Activated T-helper 1 cell treated with anti-CD3 and anti-CD28 coated beads, Interleukin-12 subunit alpha, Interleukin-12 subunit beta, Interleukin-2, Interleukin-4 antibody, amounts not matched to agents 30 ng/mL and 10 ng/mL and 1 ng/mL, durations not matched to agents 14 hours and 24 hours and 36 hours (primary cell): ENCODE measurements at places on chromosomes 7 and 10. TPM values are rescaled to one million over a fixed set of nuclear protein-coding genes. Genes with fewer than 3 reads are reported as not detected.

DNA sequence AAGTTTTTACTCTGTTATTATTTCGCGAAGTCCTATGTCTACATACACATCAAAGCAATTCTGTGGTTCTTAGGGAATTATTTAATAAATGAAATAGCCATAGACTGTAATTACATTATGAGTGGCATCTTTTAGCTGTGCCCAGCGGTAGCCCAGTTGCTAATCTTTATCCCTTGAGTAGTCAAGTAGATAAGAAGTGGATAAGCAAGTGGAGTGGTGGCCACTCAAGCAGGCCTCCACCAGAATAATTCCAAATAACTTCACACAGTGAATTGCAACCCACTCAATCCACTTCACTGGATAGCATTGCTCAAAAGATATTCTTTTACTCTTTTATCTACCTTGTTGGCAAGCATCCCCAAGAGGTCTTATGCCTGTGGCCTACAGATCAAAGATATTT, 349.7 kb downstream of the AUTS2 start:
- H3K36me3 ChIP-seq, result no peaks in the 10 kb centered on the region
- no peaks in the 10 kb centered on the region for H3K27me3 ChIP-seq
- no peak overlapping the region for H3K4me3 ChIP-seq
- H3K27ac ChIP-seq, result no peak overlapping the region

DNA sequence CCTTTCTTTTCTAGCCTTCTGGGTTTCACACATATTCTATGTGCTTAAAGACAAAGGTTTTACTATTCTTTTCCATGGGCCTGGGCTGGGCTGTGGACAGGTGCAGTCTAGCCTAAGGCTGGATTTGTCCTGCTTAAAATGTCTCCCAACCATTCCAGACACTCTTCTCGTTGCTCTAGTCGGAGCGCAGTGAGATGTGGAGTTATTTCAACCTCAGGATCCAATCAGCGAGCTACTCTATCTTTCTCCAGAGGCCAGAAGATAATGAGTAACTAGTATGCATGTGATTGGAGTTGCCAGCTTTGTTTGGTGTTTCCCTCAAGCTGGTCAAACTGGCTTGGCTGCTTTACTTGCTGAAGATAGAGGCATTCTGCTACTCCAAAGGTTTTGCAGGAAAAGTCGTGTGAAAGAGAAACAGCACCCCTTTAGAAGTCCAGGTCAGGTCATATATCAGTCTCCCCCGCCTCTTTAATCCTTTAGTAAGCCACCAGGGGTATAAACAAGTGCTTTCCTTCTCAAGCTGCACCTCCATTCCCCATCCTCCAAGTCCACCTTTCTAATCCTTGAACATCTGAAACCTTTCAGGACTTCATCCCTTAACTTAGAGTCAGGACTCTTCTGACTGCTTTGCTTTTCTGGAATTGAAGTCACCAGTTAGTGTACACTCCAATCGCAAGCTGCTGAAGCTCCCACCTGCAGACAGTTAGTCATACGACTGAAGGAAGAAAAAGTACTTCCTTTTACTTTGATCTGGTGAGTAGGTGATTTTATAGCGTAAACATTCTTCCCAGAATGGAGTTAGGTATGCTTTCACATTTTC, 78.8 kb downstream of the DNMBP start:
- H3K36me3 ChIP-seq, result no peaks in the 10 kb centered on the region
- H3K4me3 ChIP-seq, result no peak overlapping the region

NUPR2 gene
- total RNA-seq, result not detected in 2 replicates

DNA sequence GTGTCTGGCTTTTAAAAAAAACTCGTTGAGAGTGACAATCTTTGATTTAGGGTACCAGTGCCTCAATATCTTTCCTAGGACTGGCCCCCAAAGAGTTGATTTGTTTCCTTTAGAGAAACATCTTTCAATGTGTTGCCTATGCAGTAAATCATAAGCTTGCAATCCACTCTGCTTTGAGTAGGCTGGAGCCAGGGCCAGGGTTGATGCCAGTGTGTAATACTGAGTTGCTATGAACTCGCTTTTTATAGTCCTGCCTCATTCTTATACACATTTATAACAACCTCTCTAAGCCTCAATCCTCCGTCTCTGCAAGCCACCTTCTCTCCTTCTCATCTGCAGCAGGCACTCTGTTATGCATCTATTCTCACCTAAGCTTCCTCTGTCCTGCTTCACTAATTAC, 674.9 kb upstream of the POM121L12 start:
- no peaks in the 10 kb centered on the region for H3K36me3 ChIP-seq
- no peak overlapping the region for H3K27ac ChIP-seq
- no peak for DNase-seq
- no peak overlapping the region for H3K4me3 ChIP-seq

SRI gene
- total RNA-seq, result 173 and 185 TPM in 2 replicates
